ENCODE measurements at places on chromosomes 12 and 14. TPM values are rescaled to one million over a fixed set of nuclear protein-coding genes. Genes with fewer than 3 reads are reported as not detected.

The GCN1 gene
- total RNA-seq: 106 TPM

The LRP1-AS gene
- not detected for total RNA-seq

The NRIP2 gene
- total RNA-seq: not detected

The CLEC2A gene
- total RNA-seq: not detected

The CPM gene
- 8.4 TPM for total RNA-seq

The TEX52 gene
- total RNA-seq: 0.28 TPM

The RASSF9 gene
- not detected for total RNA-seq

The SERPINA12 gene
- not detected for total RNA-seq

The DAO gene
- total RNA-seq: not detected

The PLEKHH1 gene
- total RNA-seq: 1.0 TPM

The RAD9B gene
- 4.4 TPM for total RNA-seq

The RNFT2 gene
- 10.4 TPM for total RNA-seq

The HSPB8 gene
- total RNA-seq: not detected
